ENCODE measurements at places on chromosomes 2 and 18. TPM values are rescaled to one million over a fixed set of nuclear protein-coding genes. Genes with fewer than 3 reads are reported as not detected.

Gene FAM237A
- not detected for total RNA-seq

DNA sequence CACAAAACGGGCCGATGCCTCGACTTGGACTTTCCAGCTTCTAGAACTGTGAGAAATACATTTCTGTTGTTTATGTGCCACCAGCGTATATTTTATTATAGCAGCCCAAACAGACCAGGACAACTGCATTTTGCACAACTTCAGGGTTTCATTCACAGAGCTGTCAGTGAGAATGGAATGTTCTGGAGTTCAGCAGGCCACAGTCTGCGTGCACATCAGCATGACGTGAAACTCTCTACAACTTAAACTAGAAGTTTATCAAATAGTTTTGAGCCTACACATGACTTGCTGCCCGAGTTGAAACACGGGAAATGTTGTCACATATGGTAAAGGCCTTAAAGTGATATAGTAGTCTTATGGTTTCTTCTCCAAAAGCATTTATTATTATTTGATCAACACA, 3.9 kb upstream of the TRIB2 start:
- no peak for DNase-seq

DNA sequence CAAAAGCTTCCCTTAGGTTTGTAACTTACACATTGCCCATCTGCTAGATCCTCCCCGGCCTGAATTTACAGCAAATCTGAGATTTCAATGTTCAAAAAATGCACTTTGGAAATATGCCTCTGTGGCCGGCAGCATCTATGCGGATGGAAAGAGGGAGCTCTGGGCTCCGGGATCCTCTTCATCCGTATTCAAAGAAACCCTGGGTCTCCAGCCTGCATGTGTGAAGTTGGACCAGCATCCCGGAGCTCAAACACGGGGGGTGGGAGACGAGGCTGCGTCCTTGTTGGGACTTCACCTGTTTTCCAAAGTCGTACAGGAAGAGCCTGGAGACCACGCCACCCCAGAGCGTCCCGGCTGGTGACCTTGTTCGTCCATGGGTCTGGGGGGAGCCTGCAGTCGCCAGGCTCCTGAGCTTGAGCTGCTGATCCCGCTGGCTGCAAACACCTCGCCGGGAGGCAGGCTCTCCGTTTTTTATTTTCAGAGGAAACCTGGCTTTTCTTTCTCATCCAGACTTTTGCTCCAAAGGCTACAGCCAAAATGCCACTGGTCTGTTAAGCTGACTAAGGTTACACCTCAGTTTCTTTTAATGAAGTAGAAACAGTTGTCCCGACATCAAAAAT, 77.4 kb downstream of the PTGR3 start:
- no peak for DNase-seq

DNA sequence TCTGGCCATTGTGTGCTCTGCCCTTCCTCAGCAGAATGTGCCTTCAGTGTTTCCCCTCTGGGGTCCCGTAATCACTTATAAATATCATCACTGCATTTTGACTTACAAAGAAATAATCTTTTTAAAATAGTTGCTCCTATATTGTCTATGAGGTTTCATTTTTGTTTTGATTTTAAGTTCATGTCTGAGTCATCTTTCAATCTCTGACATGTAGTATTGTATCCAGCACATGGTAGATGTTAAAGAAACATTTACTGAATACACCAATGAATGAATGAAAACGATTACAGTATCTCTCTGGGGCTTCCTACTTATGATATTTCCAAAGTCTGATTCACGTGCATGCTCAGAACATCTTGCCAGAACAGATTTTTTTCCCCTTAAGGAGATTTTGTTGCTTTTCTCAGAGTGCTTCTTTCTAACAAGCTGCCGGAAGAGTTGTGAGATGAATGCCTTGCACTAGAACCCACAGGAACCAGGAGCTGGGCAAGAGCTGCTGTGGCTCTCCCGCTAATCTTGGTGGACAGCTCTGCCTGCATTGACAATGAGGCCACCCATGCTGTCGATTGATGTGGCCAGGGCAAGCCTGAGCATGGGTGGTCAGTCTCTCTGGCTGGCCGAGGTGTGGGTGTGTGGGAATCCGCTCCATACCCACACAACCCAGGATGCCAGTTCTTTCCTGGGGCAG, 199.4 kb downstream of the CYRIA start:
- DNase-seq: no peak

DNA sequence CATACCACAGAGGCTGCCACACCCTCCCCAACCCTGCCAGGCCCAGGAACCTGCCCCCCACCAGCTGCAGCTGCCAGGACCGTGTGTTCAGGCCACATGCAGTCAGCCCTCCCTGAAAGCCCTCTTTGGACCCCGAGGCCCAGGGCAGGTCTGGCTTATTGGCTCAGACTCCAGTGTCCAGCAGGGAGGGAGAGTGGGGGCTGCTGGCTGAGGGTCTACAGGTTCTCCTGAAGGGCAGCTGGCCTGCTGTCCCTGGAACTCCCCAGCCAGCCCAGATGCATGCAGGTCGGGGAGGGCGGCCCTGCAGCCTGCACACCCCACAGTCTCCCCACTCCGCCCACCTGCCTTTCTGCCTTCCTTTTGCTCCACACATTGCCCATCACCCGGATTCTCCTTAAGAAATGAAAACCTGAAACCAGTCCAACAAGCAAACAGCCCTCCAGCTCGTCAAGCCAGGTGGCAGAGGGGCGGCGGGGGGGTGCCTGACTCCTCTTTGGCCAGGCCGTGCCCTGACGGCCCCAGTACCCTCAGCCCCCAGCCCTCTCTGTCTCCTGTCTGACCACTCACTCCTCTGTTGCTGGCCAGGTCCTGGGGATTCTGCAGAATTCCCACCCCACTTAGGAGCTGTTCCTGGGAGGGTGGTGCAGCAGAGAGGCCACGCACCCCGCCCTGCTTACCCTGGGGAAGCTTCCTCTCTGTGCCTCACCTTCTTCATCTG, 18.0 kb downstream of the GPR35 start:
- DNase-seq: no peak
